ENCODE measurements at places on chromosomes 11 and 22. TPM values are rescaled to one million over a fixed set of nuclear protein-coding genes. Genes with fewer than 3 reads are reported as not detected.

Gene DUSP18
- total RNA-seq, result 30.8 TPM

- no peak for DNase-seq
Measured at GRCh38 chr11:109123816-109124787, 297.9 kb upstream of the C11orf87 start.

GRCh38 chr22:23180893-23181720 is 798 bp downstream of the BCR start:
- peak; percentile 30 for DNase-seq

GRCh38 chr22:46355369-46355995 is 20.0 kb downstream of the TRMU start:
- peak; percentile 78 for DNase-seq

DNA sequence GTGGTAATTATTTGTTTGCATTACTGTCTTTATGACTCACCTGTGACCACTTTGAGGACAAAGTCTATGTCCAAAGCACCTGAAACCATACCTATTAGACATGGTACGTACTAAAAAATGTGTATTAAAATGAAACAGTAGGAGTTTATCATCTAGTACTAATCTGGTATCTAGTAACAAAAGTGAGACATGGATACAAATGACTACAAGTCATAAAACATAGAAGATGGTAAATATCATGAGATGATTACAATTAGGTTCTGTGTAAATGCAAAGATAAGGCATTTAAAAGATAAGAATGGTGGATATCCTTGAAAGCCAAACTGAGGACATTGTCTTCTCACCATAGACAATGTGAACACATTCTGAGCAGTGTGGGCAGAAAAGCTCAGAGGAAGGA is 113.5 kb upstream of the GUCY1A2 start:
- DNase-seq, result no peak

Data from Peyer's patch (tissue), 4 donors.